Tongue (tissue), 3 donors: ENCODE measurements at places on chromosomes 11 and 22. TPM values are rescaled to one million over a fixed set of nuclear protein-coding genes. Genes with fewer than 3 reads are reported as not detected.

Gene ZNF280B
- 1.0 TPM for total RNA-seq

Gene PTPRJ
- total RNA-seq, result 8.9 TPM

Gene NLRP14
- 0.21 TPM for total RNA-seq

Gene DUSP8
- 4.5 TPM for total RNA-seq

Gene TEX54
- not detected for total RNA-seq

Gene LMO2
- 16.1 TPM for total RNA-seq

Gene TTC36
- 2.4 TPM for total RNA-seq

Gene PPARA
- total RNA-seq, result 43.2 TPM

Gene RFPL1
- not detected for total RNA-seq
